GM13977 (cell line): ENCODE measurements at places on chromosomes 7 and 10.

DNA sequence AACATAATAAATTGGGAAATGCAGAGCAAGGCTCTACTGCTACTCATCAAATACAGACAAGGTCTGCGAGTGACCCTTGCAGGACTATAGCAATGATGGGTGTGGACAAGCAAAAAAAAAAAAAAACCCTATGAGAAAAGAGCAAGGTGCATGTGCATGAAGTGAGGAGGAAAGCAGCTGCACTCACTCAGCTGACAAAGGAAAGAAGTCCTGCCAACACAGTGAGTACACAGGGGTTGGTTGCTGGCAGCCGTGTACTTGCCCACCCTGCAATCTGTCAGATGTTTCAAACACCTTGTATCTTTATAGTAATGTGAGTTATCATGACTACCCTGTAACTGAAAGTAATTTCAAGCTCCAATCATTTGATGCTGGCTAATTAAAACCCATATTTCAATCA is 20.5 kb downstream of the CHCHD3 start:
- no peak for DNase-seq

- DNase-seq = no peak
Measured at GRCh38 chr10:48184224-48184623, 90.3 kb downstream of the FRMPD2 start.

DNA sequence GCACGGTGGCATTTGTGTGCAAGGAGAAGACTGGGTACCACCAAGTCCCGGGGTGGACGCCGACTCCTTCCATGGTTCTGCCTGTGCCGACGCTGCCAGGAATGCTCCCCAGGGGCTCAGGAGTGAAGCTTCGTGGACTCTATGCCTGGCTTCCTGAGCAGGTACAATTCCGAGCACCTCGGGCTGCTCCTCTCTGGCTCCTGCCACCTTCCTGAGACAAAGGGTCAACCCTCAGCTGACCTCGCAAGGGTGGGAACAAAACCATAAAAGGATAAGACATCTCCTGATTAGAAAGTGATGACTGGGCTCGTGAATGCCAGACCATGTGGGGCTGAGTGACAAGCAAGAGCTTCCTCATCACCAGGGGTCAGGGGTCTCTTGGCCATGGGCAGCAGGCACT is 31.8 kb downstream of the CALML3 start:
- DNase-seq = no peak

- peak; percentile 21 for DNase-seq
Measured at GRCh38 chr10:70362328-70362727, 20.1 kb downstream of the LRRC20 start.

- DNase-seq = no peak
Measured at GRCh38 chr7:52648872-52649271, 386.6 kb upstream of the POM121L12 start.

DNA sequence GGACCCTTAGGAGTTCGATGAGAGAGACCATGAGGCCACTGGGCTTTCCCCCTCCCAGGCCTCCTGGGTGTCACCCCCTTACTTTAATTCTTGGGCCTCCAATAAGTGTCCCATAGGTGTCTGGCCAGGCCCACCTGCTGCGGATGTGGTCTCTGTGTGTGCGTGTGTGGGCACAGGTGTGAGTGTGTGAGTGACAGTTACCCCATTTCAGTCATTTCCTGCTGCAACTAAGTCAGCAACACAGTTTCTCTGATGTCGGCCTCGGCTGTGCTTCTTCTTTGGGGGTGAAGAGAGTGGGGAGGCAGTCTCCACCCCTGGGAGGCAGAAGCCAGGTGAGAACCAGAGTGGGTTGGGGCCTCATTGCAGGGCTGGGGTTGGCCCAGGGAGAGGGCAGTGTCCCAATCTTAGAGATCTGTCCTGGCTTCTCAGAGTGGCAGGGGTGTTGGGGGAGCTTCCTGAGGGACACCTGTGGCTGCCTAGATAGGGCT is 1.5 kb downstream of the PVRIG start:
- peak; percentile 81 for DNase-seq

DNA sequence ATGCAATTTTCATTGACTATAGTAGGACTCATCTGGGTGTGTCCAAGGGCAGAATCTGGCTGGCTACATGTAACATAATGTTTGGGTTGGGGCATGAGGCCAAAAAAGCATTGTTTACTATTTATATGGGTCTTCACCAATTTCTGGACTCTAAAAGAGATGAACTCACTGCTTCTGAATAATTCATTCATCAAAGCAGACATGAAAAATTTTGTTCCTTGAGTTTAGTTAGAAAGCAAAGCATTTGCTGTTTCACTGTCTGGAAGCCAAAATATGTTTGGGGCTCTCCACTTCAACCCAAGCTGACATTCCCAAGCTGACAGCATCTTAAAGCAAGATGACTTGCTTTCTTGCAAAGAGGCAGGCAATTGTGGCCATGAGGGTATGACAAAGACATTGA is 670.6 kb downstream of the SUGCT start:
- DNase-seq = no peak

GRCh38 chr10:34191406-34191805 is 623.7 kb downstream of the PARD3 start:
- no peak for DNase-seq

- no peak for DNase-seq
Measured at GRCh38 chr10:29007748-29008610, 280.9 kb upstream of the LYZL1 start.

GRCh38 chr10:114748241-114748640 is 73.3 kb upstream of the FHIP2A start:
- no peak for DNase-seq

- DNase-seq = no peak
Measured at GRCh38 chr10:49114718-49115014, 656 bp downstream of the VSTM4 start.

DNA sequence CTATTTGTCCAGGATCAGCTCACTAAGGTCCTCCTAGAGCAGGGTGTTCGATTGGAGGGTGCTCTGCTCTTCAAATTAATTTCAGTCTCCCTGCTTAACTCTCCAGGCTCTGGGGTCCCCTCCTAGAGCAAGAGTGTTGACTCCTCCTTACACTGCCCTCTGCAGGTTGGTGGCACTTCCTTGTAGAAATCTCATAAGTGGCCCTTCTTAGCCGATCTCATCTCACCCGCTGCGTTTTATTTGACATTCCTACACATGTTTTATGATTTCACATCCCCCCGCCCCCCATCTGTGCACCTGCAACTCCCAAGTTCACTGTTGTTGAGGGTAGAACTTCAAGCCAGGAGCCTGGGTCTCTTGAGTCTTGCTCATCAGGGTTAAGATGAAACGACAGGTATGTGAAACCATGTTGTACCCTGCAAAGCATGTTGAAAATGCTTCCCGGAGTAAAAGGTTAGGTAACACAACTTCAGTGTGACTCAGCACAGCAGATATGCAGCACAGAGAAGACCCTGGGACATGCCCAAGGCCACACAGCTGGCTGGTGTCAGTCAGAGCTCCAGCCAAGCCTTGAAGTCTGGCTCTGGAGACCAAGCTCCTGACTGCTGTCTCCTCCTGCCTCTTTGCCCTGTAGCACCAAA is 171.2 kb downstream of the PRKAG2 start:
- peak; percentile 68 for DNase-seq

DNA sequence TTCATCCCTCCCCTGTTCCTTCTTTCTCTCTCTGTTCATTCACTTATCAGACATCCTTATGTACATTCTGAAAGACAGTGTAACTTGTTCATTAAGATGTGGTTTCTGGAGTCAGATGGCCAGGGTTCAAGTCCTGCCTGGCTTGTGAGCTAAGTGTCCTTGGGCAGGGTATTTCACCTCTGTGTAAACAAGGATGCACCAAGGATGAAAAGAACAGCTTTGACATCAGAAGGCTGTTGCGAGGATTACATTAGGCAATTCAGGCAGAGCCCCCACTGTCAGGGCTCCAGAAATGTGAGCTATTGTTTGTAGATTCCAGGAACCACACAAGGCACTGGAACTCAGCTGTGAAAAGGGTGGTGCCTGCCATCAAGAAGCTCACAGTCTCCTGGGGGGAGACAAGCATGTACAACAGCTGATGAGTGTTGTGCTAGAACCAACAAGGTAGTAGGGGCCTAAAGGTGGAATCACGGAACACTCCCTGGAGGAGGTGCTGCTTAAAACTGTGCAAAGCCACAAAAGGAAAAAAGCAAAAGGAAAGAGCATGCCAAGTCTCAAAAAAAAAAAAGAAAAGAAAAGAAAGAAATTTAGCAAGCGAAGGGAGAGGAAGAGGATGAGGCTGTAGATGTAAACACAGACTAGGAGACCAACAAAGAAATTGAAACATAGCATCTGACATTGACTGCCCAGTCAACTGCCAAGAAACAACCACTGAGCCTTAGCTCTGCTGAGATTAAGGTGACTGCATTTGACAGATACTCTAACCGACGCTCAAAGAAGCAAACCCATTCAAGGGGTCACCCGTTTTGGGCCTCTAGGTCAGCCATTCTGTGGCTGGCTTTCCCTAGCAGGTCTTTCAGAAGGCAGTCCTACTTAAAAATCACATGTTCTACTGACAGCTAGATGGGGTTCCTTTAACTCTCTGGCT is 12.5 kb downstream of the PDLIM1 start:
- DNase-seq = no peak

- DNase-seq = no peak
Measured at GRCh38 chr7:47478017-47478344, 103.9 kb downstream of the TNS3 start.

GRCh38 chr10:112950714-112951358 is 789 bp downstream of the TCF7L2 start:
- DNase-seq = peak; percentile 16

GRCh38 chr7:67463983-67464382 is 467.4 kb downstream of the TYW1 start:
- no peak for DNase-seq

DNA sequence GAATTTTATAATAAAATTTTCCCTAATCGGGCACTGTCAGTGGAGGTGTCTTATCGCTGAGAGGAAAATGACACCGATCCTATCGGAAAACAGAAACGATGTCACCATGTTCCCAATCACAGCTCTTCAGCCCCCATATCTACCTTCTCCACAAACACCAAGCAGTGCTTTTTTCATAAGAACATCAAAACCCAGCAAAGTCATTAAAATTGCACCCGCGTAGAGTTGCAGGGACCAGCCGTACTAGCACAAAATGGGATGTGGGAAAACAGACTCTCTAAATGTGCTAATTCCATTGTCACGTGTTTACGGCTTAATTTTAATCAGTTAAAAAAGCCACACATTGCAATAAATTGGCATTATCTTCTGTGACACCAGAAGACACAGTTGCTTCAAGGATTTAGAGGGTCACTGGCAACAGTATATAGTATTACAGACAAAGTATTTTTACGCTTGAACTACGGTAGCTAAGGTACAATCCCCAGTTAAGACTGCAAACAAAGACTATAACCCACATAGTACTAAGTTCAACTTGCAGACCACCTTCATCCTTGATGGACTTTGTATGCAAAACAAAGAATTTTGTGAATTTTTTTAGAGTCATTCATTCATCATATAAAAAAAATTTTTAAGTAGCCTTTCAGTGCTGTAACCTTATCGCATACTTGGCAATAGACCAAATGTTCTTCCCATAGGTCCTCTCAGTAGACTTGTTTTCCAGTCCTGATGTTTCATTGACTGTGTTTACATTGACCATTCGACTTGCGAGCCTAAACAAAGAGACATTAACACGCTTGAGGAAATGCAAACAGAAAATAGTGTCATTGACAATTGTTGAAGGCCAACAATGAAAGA is 116.0 kb downstream of the VTI1A start:
- DNase-seq = no peak

DNA sequence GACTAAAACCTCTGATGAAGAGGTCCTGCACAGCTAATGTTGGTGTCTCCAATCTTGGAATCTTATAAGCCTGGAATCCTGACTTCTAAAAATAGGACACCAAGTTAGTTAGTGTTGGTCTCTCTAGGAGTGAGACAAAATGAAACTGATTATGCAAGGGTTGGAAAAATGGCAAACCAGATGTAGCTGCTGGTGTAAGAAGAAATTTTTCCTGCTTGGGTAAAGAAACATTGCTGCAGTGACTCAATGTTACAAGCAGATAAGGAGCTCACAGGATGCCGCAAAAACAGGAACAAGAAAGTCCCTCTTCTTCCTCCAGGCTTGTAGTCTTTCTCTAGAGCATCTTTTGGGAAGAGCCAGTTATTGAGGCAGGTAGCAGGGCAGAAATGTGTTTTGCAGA is 449.0 kb downstream of the ETV1 start:
- DNase-seq = no peak

DNA sequence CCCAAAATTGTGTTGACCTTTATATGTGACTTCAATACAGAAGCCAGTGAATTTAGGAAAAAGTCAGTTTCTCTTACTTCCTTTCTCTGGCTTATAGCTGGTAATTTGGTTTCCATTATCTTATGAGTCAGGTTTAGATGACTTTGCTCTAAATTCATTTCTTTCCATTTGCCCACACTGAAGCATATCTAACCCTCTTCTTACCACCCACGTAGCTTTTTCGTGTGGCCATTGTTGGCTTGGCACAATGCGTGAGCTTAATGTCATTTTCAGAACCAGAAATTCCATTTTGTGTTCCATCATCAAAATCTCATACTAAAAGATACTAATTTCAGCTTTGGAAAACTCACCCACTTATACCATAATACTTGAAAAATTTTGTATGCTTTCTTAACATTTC is 271.2 kb downstream of the INHBA start:
- DNase-seq = no peak

GRCh38 chr7:16067711-16068110 is 353.6 kb downstream of the CRPPA start:
- DNase-seq = no peak

GRCh38 chr7:96217147-96217546 is 104.8 kb downstream of the SLC25A13 start:
- DNase-seq = no peak

DNA sequence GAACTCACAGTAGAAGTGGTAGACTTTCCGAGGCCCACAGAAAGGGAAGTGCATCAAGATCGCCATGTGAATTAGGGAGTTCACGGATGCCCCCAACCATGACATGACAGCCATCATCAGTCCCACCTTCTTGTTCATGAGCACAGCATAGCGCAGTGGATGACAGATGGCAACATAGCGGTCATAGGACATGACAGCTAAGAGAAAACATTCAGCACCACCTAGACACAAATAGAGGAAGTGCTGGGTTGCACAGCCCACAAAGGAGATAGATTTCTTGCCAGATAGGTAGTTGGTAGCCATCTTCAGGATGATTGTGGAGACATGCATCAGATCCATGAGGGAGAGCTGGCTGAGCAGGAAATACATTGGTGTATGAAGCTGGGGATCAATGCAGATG is 342 bp downstream of the OR2AE1 start:
- DNase-seq = no peak

- no peak for DNase-seq
Measured at GRCh38 chr10:122974543-122975064, 5.6 kb upstream of the PSTK start.

DNA sequence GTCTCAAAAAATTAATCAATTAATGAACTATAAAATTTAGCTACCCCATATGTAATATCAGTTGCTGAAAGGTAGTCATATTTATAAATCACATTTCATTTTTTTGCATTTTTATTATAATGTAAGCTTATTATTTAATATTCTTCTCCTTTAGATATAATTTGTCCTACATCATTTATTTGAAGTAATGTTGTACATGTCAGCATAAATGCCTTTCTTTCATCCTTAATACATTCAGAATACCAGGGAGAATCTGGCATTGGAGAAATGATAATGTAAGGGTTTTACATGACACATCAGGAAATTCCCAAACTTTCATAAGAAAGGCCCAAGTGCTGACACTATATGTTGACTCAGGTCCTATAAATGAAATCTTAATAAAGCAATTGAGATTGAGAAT is 742.1 kb downstream of the CNTNAP2 start:
- no peak for DNase-seq

- DNase-seq = peak; percentile 98
Measured at GRCh38 chr10:6163364-6164270, 39.1 kb upstream of the PFKFB3 start.
